ENCODE measurements at places on chromosomes 6 and 20. TPM values are rescaled to one million over a fixed set of nuclear protein-coding genes. Genes with fewer than 3 reads are reported as not detected.
A peak's percentile ranks its signal among the peaks of the same experiment; 100 is the strongest.

Gene ADAM33
- total RNA-seq: 38.3 TPM

DNA sequence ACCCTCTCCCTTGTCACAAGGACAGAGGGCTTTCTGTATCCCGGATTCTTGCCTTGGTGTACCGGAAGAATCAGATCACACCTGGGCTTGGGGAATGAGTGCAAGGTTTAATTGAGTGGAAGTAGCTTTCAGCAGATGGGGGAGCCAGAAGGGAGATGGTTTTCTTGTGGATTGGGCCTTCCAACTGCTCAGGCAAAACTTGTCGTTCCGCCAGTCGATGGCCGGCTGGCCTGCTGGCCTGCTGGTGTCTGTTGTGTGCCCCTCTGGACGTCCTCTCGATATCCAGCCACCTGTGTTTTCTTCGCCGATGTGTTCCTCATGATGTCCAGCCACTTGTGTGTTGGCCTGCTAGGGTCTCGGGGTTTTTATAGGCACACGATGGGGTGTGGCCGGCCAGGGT lies 168.1 kb downstream of the CDKAL1 start:
- DNase-seq: no peak
- H3K4me1 ChIP-seq: no peaks in the 10 kb centered on the region
- no peaks in the 10 kb centered on the region for H3K36me3 ChIP-seq
- no peak overlapping the region for H3K27ac ChIP-seq
- H3K27me3 ChIP-seq: no peaks in the 10 kb centered on the region
- H3K4me3 ChIP-seq: no peak overlapping the region

DNA sequence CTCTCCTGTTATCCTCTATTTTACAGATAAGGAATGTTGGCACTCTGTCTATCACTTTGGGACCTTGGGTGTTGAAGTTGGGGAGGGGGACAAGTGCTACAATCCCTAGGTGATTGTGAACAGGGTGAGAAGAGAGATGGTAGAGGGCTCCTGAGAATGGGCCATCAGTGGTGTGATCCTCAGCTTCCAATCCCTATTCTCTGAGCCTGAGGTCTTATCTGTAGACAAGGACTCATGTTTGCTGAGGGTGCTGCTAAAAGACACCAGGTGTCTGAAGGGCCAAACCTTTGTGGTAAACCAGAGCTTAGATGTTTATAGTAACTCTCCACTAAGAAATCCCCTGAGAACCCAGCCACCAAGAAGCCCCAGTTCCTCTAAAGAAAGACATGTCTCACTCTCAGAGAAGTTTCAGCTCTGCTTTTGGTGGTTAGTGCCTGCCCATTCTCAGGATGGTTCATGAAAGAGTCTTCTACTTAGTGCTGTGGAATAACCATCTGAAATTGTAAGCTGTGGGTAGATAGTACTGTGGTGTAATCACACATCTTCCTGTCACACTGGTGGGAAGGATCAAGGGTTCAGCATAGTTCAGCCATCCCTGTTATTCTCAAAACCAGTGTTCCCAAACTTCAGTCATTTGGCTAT lies 58.2 kb upstream of the IL20RA start:
- no peaks in the 10 kb centered on the region for H3K4me1 ChIP-seq
- no peaks in the 10 kb centered on the region for H3K27me3 ChIP-seq
- no peak overlapping the region for H3K4me3 ChIP-seq
- no peak overlapping the region for H3K27ac ChIP-seq
- DNase-seq: no peak

Gene SYNGAP1
- total RNA-seq: 24.8 TPM

- no peak overlapping the region for H3K4me3 ChIP-seq
- H3K4me1 ChIP-seq: no peaks in the 10 kb centered on the region
- DNase-seq: no peak
- no peak overlapping the region for H3K27ac ChIP-seq
- H3K27me3 ChIP-seq: no peaks in the 10 kb centered on the region
These were observed 48.9 kb downstream of the DUSP22 start for GRCh38 chr6:340991-341827.

- H3K4me1 ChIP-seq: no peaks in the 10 kb centered on the region
- H3K27me3 ChIP-seq: no peaks in the 10 kb centered on the region
- no peaks in the 10 kb centered on the region for H3K36me3 ChIP-seq
- no peak overlapping the region for H3K4me3 ChIP-seq
- H3K27ac ChIP-seq: no peak overlapping the region
- no peak for DNase-seq
These were observed 22.6 kb upstream of the CRISP1 start for GRCh38 chr6:49888742-49889431.

Gene RSPH9
- total RNA-seq: 1.9 TPM

Gene PRIM2
- 28.9 TPM for total RNA-seq

Gene SEL1L2
- total RNA-seq: not detected

Gene PCSK2
- total RNA-seq: 0.18 TPM

- H3K4me1 ChIP-seq: peaks cover 2% of the 10 kb centered on the region
- peak overlapping the region; percentile 89 for H3K4me3 ChIP-seq
- peak overlapping the region; percentile 100 for H3K27ac ChIP-seq
These were observed 1.6 kb upstream of the REV3L start for GRCh38 chr6:111484633-111484930.

Gene PDYN
- total RNA-seq: 0.28 TPM

- no peak overlapping the region for H3K4me3 ChIP-seq
- no peak overlapping the region for H3K27ac ChIP-seq
- no peaks in the 10 kb centered on the region for H3K4me1 ChIP-seq
- H3K27me3 ChIP-seq: no peaks in the 10 kb centered on the region
- peak; percentile 31 for DNase-seq
These were observed 13.8 kb upstream of the TIAM2 start for GRCh38 chr6:154981079-154981870.

GRCh38 chr6:5279891-5280338 lies 18.6 kb downstream of the FARS2 start:
- DNase-seq: no peak
- H3K4me3 ChIP-seq: no peak overlapping the region
- no peak overlapping the region for H3K27ac ChIP-seq
- no peaks in the 10 kb centered on the region for H3K36me3 ChIP-seq

DNA sequence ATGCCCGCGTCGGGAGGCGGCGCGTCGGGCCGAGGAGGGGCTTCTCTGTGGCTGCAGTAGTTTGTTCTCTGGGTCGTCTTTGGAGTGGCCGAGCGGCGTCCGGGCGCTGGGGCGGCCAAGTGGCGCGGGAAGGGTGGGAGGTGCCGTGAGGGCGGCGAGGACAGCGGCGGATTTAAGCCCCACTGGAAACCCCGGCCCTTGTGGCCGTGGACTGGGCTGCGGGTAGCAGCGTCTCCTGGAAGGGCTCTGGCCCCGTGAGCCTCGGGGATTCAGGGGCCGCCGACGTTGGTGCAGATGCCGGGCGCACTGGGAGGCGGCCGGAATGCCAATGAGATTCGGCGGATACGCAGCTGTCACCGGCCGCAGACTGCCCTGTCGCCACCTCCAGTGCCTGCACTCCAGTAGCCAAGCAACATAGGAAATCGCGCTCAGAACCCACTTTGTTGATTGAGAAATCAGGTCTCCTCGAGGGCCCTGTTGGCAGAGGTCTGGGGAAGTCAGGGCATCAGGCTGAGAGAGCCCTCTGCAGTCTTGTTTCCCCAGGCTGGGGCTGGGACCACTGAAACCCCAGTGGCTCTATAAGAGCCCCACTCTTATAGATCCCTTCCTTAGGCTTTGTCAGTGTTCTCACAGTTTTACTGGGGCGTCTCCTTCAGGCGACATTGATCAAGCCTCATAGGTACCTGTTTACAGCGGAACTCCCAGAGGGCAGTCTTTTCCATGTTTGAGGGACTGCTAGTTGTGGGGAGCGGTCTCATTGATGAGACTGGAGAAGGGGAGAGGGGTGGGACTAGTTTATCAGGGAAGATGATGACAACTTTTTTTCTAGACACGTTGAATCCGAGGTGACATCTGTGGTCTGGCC lies 642 bp downstream of the GZF1 start:
- H3K4me1 ChIP-seq: peaks cover 8% of the 10 kb centered on the region
- peak; percentile 28 for DNase-seq
- peak overlapping the region; percentile 98 for H3K27ac ChIP-seq
- peak overlapping the region; percentile 91 for H3K4me3 ChIP-seq

DNA sequence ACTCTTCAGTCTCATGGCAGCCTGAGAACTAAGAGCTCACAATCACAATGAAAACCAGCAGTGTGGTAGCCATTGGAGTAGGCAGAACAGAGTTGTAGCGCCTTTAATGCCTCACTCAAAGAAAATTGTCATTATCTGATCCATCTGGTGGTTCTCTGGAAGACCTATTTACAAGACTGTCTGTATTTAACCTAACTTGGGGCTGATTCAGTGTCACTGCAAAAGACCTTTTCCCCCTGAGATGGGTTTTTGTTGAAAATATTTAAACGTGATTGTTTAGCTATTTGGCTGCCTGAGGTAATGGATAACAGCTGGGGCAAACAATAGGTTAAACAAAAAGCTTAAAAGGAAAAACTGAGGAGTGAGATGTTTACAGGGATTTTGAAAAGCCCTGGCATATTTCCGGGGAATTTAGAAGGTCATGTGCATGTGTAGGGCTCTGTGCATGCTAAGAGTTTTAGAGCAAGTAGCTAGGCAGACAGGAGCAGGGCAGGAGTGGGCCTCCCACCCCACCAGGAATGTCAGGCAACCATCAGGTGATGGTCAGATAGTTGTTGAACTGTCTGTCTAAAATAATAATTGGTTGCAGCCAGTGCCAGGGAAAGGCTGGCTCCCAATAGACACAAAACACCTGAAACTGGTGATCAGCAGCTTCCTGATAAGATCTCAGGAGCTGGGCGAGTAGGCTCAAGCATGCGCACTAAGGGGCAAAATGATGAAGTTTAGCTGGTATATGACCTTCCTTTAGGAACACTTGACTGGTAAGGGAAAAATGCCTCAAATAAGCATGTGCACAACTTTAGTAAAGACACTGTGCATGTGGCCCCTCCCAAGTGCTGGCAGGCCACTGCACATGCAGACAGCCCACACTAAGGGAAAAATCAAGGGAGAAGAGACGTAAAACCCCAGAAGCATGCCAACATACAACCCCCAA lies 70.8 kb upstream of the AKIRIN2 start:
- H3K4me1 ChIP-seq: no peaks in the 10 kb centered on the region
- H3K27ac ChIP-seq: no peak overlapping the region
- H3K36me3 ChIP-seq: no peaks in the 10 kb centered on the region

Gene MDFI
- total RNA-seq: 31.8 TPM

GRCh38 chr6:49772285-49772684 lies 14.8 kb downstream of the PGK2 start:
- no peak overlapping the region for H3K27ac ChIP-seq
- H3K4me1 ChIP-seq: no peaks in the 10 kb centered on the region
- H3K36me3 ChIP-seq: no peaks in the 10 kb centered on the region

Gene HLA-DQA1
- total RNA-seq: 3.7 TPM

- DNase-seq: no peak
- H3K36me3 ChIP-seq: no peaks in the 10 kb centered on the region
- no peaks in the 10 kb centered on the region for H3K27me3 ChIP-seq
- peaks cover 3% of the 10 kb centered on the region for H3K4me1 ChIP-seq
- peak overlapping the region; percentile 97 for H3K27ac ChIP-seq
These were observed 467 bp downstream of the PXT1 start for GRCh38 chr6:36442103-36442670.

Gene IL17F
- total RNA-seq: not detected

Gene ANGPT4
- total RNA-seq: 0.27 TPM

- H3K4me3 ChIP-seq: no peak overlapping the region
- H3K27me3 ChIP-seq: no peaks in the 10 kb centered on the region
- DNase-seq: no peak
- no peak overlapping the region for H3K27ac ChIP-seq
These were observed 60.4 kb upstream of the ARMH2 start for GRCh38 chr6:24859132-24859531.

Gene CLPSL1
- not detected for total RNA-seq

GRCh38 chr6:128686084-128686483 lies 165.7 kb upstream of the PTPRK start:
- no peak overlapping the region for H3K27ac ChIP-seq
- no peak for DNase-seq
- H3K36me3 ChIP-seq: no peaks in the 10 kb centered on the region
- H3K4me3 ChIP-seq: no peak overlapping the region
- H3K4me1 ChIP-seq: no peaks in the 10 kb centered on the region

DNA sequence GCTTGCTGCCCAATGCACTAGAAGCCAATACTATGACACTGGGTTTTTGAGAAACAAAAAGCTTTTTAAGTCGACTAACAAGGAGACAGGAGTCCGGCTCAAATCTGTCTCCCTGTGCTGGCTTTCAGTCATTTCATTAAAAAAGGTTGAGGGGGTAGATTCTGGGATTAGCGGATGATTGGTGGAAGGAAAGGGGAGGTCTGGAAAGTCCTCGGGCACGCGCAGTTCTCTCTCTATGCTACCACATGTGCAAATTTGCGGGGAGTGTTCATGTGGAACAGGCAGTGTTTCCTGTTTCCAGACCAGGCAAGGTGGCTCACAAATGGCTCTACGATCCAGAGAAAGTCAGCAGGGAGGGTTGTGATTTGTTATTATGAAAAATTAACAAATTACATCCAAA lies 89.1 kb upstream of the TOX2 start:
- no peaks in the 10 kb centered on the region for H3K4me1 ChIP-seq
- peaks cover 4% of the 10 kb centered on the region for H3K27me3 ChIP-seq
- no peaks in the 10 kb centered on the region for H3K36me3 ChIP-seq
- H3K4me3 ChIP-seq: no peak overlapping the region
- no peak for DNase-seq
- no peak overlapping the region for H3K27ac ChIP-seq

GRCh38 chr6:45710304-45710821 lies 305.3 kb downstream of the CLIC5 start:
- H3K27ac ChIP-seq: no peak overlapping the region
- no peak for DNase-seq
- no peaks in the 10 kb centered on the region for H3K36me3 ChIP-seq
- H3K4me3 ChIP-seq: no peak overlapping the region
- H3K4me1 ChIP-seq: no peaks in the 10 kb centered on the region

DNA sequence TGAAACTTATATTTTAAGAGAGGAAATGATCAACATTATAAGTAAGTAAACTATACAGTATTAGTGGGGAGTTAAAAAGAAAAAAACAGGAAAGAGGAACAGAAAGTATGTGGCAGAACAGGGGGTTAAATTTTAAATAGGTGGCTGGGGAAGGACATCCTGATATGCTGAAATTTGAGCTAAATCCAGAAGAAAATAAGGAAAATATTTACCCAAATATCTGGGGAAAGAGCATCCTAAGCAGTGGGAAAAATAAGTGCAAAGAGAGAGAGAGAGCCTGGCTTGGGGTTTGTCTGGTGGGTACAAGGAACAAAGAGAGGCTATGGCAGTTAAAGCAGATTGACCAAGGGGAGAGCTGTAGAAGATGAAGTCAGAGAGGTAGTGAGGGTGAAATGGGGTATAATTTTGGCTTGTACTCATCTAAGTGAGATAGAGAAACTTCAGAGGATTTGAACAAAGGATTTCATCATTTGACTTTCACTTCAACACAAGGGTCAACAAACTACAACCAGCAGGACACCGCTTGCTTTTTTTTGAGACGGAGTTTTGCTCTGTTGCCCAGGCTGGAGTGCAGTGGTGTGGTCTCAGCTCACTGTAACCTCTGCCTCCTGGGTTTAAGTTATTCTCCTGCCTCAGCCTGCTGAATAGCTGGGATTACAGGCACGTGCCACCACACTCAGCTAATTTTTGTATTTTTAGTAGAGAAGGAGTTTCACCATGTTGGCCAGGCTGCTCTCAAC lies 328.4 kb upstream of the CNR1 start:
- no peaks in the 10 kb centered on the region for H3K27me3 ChIP-seq
- no peak overlapping the region for H3K27ac ChIP-seq
- no peaks in the 10 kb centered on the region for H3K36me3 ChIP-seq
- no peaks in the 10 kb centered on the region for H3K4me1 ChIP-seq
